Thymus (tissue), 14 donors: ENCODE measurements at places on chromosomes 7 and 10.

GRCh38 chr7:115585015-115585718 lies 445.4 kb downstream of the TFEC start:
- DNase-seq, result no peak

DNA sequence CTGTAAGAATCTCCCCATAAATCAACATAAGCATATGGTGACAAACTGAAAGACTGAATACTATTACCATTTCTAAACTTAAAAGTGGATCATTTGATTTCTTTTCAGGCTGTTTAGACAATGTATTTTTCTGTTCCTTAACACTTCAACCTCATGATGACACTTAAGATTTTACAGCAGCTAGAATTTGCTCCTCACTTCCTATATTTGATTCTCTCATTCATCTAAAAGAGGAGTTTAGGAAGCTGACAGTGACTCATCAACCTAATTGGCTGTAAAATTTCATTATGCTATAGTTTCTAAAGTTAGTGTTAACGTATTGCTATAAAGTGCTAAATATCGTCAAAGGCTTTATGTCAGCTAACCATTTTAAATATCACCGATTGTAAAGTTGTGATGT lies 478.7 kb downstream of the GRM8 start:
- DNase-seq, result no peak

DNA sequence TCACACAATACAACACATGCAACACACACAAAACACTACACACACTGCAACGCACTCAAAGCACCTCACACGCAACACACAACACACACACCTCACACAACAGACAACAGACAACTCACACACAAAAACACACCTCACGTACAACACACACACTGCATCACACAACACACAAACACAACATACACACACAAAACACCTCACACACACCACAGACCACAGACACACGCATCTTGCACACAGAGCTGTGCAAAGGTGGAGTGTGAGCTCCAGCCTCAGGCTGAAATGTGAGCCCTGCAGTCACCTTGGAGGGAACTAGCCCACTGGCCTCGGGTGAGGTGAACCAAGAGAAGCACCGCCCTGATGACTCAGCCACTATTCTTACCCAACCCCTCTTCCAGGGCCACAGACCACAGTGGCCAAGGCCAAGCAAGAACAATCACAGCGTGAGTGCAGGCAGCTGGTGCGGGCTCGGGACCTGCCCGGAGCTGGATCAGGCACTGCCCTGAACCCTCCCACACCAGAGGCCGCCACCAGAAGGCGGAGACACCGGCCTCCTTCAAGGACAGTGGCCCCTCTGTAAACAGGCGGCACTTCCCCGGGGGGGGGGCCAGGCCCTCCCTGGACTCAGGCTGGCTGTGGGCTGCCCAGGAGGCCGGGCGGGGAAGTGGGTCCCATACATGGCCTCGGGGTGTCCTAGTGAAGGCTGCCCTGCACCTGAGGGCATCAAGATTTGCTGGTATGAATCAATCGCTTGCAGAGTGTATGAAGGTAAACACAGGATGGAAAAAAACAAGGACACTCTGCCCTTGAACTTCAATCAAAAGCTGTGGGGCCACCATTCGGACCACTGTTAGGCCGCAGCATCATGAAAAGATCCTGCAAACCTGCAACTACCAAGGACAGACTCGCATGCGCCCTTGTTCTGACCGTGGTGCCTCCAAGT lies 106.7 kb downstream of the TNS3 start:
- DNase-seq, result no peak

DNA sequence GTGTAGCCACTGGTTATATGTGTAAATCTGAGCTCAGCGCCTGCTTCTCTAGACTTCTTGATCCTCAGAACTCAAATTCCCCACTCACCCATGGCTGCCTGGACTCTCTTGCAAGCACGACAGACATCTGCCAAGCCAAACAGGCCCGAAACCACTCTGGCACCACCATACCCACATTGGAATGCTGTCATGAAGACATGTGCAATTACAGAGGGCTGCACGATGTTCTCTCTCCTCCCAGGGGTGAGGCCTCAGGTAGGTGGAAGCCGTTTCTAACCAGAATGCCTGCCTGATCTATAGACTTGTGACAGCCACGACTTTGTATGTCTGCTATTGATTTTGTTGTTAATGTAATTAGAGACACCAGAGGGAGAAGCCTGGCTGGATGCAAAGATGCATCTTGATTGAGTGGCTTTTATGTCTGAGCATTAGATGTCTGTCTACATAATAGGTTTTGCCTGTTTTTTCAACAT lies 4.0 kb downstream of the BAMBI start:
- no peak for DNase-seq

GRCh38 chr7:138396251-138397070 lies 63.6 kb upstream of the TRIM24 start:
- no peak for DNase-seq

DNA sequence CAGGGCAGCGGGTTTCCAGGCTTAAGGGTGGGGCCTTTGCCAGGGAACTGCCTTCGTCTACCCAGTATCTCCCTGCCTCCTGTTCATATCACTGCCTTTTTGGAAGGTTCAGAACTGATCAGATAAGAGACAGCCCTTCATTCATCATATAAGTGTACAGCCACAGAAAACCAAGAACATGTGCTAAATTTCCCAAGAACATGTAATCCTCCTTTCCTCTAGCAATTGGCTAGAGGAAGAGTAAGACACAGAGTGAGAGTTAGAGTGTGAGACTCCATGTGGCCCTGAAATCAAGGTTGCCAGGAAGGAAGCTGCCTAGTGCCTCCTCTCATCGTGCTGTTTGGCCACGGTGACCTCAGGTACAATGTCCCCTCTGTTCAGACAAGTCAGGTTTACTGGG lies 770.9 kb downstream of the TNS3 start:
- DNase-seq, result no peak

DNA sequence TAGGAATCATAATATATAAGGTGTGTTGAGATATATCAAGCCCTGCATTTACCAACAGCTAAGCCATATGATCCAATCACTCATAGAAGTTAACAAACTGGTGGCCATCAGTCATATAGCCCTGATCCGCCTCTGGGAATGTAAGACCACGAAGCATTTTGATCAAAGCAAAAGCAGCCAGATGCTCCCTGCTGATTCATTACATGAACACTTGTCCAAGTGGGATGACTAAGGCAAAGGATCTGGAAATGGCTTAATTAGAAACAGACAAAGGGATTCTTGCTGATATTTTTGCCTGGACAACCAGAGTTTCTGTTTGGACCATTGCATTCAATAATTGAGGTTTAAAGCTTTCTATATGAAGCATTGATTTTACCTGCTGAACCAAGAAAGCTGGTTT lies 535.5 kb downstream of the GPAM start:
- DNase-seq, result no peak

- no peak for DNase-seq
Observed at GRCh38 chr7:149304006-149304405, 42.0 kb downstream of the ZNF783 start.

DNA sequence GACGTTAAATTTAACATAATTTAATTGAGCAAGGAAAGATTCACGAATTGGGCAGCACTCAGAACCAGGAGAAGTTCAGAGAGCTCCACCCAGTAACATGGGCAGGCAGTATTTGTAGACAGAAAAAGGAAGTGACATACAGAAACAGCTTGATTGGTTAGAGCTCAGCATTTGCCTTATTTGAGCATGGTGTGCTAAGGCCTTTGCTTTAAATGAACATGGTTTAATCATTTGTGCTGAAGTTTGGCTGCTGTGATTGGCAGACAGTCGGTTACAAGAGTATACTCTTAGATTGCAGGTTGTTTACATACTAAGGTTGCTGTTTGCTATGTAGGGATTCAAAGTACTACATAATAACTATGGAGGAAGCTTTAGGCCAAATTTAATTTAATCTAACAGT lies 199.2 kb downstream of the MALRD1 start:
- DNase-seq, result no peak

DNA sequence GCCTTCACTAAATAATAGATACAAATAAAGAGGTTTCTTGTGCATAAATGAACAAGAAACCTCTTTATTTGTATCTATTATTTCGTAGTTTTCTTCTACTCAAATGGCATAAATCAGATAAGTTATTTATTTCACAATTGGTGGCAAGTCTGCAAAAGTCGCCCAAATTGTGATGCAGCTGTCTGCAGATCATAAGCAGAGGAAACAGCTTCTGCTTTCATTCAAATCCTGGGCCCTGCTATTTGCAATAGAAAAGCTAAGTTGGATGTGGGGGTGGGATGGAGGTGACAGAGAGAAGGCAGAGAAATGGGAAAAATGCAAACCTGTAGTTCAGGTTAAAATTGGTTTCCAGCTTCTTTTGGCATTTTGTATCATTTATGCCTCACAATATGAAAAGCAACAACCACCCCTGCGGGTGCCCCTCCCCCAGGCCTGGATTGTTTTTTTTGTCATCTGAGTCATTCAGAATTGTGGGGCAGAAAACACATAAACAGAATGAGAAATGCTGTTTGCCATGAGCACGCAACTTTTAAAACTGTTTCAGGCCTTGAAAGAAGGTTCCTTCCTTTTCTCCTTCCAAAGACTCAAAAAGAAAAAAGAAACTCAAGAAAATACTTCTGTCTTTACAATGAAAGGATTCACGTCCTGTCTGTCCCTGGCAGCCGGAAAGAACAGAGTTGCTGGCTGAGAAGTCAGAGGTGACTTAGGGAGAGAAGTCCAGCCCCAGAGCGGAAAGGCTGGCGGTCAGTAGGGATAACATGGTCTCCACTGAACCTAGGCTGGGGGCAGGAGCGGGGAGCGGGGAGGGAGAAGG lies 132.9 kb downstream of the BAMBI start:
- no peak for DNase-seq

GRCh38 chr7:801940-802381 lies 30.3 kb upstream of the SUN1 start:
- DNase-seq, result no peak

GRCh38 chr10:114385557-114385956 lies 18.7 kb downstream of the AFAP1L2 start:
- DNase-seq, result no peak
